DMS79 treated with DMSO at 0.1 percent for 48 hours (cell line): ENCODE measurements at places on chromosomes 2 and 18.

DNA sequence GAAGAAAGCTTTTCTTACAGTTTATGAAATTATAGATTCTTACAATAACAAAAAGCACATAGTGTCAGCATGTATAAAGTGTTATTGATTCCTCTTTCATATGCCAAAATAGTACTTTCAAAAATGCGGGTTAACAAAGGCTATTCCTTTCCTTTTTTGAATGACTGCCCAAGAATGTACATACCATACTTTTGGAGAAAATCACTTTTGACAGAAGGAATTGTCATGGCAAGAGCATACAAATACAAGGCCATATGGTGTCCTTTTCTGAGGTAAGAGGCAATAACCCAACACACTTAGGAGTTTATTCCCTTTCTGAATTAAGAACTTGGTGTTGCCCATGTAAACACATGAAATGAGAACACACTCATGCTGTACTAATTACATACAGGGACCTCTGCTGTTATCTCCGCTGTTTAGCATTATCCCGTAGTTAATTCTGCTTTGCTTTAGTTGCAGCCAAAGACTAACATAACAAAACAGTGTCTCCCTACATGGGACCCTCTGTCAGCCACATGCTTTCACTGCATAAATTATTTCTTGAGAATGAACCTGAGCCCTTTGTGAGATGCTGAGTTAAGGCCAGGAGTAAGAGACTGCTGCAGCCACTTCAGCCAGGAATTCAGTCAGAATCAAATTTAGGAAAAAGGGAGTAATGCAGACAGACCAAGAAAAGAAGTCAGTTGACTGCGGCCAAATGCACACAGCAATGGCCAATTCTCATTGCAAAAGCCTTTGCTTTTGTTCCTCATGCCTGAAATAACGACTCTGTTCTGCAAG is 67.0 kb downstream of the CDH2 start:
- no peak for DNase-seq

GRCh38 chr2:111896024-111896423 is 2.4 kb upstream of the MERTK start:
- DNase-seq = no peak

DNA sequence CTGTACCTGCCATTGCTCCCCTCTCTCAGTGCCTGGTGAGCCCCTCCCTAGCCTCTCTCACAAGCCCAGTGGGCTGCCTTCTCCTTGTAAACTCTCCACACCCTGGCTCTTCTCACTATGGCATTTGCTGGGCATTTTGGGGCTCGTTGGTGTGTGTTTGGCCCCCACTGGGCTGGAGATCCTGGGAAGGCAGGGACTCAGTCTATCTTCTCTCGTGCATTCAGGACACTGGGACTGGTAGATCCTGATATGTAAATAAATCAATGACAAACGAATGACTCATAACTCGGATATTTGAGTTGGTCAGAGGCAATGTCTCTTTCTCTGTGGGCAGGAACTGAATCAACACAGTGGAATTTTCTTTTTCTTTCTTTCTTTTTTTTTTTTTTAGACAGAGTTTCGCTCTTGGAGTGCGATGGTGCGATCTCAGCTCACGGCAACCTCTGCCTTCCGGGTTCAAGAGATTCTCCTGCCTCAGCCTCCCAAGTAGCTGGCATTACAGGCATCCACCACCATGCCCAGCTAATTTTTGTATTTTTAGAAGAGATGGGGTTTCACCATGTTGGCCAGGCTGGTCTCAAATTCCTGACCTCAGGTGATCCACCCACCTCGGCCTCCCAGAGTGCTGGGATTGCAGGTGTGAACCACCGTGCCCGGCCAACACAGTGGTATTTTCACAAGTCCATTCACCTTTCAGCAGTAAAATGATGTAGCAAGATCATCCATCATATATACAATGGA is 144.6 kb upstream of the SPRED2 start:
- DNase-seq = no peak

DNA sequence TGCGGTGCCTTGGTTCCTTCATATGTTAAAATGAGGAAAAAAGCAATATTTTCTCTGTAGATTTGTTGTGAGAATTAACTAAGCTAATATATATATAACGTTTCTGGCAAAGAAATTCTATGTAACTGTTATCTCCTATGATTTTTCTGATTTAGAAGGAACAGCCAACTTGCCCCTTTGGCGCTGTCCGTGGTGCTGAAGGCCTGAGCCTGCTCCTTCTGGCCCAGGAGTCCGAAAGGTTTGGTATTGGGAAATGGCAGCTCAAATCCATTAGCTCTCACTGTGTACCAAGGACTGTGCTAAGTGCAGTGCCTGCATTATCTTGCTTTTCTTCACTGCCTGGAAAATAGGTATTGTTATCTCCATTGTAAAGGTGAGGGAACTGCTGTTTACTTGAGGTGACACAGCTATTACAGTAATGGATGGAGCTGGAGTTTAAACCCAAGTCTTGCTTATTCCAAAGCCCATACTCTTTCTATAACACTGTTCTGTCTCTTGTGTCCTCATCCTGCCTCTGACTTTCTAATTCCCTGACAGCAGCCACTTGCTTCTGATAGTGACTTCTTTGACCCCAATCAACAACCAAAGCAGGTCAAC is 52.2 kb downstream of the C1QL2 start:
- no peak for DNase-seq

- no peak for DNase-seq
These were observed 42.9 kb upstream of the SPHKAP start for GRCh38 chr2:228224410-228224809.

DNA sequence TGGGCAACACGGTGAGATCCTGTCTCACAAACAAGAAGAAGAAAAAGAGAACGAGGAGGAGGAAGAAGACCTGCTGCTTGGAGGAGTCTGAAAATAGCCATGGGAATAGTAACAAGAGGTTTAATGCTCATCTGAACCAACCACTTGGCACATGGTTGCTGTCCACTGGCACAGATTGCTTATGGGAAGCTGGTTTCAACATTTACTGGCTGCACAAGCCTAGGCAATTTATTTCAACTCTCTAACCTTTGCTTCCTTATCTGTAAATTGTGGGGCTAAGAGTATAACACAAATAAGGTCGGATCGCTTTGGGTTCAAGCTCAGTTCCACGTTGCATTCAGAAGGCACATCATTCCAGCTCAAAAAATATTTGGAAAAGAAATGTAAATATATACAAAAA is 14.2 kb upstream of the RHOB start:
- no peak for DNase-seq

DNA sequence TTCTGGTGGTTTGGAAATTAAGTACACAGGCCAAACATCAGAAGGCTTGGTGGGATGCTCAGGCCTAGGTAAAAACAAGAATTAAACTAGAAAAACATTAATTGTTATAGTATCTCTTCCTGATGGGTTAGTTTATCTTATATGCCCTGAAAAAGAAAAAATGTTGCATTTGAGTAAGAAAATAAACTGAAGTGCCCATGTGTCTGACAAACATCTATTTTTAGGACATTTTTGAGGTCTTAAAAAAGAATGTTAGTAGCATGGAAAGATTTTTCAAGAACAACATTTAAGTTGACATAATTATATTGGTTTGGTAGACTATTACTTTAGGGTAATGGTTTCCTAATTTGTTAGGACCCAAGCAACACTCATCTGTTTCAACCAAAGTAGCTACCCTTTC is 140.1 kb upstream of the RND3 start:
- no peak for DNase-seq

DNA sequence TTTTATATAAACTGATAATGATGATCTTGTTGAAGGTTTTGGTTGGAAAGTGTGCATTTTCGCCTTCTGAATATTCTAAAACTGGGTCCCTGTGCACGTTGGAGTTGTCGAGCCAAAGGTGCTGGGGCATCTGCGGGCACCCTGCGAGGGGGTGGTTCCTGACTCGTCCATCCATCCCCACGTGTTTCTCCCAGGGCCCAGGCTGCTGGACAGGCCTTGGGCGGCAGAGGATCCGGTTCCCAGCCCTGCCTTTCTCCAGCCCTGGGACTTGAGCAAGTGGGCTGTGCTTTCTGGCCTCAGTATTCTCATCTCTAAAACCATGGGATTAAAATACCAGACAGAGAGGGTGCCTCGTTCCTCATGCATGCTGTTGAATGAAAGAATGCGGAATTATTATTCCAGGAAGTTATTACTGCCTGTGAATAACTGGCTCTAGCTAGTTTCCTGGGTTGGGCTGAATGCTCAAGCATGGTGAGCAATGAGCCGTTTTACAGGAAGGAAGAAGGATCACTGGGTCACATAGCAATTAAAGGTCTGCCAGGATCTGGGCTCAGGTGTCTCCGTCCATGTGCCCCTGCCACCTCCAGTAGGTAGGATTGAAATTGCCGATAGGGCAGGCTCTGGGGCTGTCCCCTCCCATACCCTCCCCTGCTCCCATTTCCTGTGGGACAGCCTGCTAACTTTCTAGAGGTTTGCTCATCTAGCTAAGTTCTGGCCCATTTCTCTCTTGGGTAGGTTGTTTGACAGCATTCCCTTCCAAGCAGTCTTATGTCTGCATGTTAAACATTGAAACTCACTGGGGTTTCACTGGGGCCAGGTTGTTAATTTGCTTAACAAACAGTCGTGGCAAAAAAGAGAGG is 77.2 kb upstream of the HS6ST1 start:
- DNase-seq = no peak

- no peak for DNase-seq
These were observed 369.5 kb upstream of the SMIM21 start for GRCh38 chr18:75797046-75797445.
